ENCODE measurements at places on chromosomes 16 and 17.

DNA sequence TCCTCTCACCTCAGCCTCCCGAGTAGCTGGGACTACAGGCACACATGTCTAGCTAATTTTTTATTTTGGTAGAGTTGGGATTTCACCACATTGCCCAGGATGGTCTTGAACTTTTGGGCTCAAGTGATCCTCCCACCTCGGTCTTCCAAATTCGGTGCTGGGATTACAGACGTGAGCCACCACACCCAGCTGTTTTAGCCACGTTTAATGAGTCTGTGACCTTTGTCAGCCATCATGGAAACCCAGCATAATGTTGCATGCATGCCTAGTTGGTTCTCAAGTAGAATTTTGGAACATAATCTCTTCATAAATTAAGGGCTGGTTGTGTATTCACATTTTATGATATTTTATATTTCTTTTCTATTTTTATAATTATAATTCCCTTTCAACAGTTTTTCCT is 42.0 kb downstream of the GOSR1 start:
- DNase-seq: no peak

DNA sequence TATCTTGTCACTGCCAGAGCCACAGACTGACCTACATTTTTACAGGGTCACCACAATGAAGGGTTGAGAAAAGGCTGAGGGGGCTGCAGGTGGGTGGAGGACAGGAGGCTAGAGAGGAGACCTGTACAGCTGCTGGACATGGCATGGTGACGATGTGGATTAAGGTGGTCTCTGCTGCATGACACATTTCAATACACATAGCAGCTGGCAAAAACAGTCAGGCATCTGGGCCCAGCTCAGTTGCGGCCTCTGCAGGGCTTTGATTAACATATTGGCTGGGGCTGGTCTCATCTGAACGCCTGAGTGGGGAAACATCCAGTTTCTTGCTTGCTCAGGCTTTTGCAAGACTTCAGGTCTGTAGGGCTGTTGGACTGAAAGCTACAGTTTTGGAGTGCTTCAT is 265.4 kb upstream of the FOXF1 start:
- no peak for DNase-seq

GRCh38 chr17:37820995-37821713 is 76.3 kb upstream of the HNF1B start:
- no peak for DNase-seq

GRCh38 chr16:85202631-85203461 is 90.6 kb upstream of the CIBAR2 start:
- DNase-seq: no peak

DNA sequence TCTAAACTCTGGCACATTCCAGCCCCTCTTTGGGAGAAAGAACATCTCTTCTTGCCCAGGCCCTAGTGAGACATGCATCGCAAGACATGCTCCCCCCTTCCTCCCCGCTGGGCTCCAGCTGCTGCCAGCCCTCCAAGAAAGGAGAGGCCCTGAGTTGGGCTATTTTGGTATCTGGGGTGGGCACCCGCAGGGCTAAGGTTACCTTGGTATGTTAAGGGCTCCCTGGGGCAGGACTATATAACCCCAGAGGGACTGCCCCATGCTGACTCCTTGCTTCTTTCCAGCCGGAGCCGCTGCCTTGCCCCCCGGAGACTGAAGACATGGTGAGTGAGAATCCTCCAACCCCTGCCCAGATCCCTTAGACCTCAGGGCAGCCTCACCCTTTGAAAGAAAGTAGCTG is at the start of gene MYL11:
MYL11 (plus strand) TSS at position 265 of the 400 bp plus-strand sequence; CDS start at position 321, 56 bp downstream.
- DNase-seq: no peak

GRCh38 chr17:10614536-10615155 is 42.5 kb downstream of the MYH3 start:
- DNase-seq: no peak

GRCh38 chr16:87074641-87075318 is 242.4 kb downstream of the C16orf95 start:
- DNase-seq: no peak

DNA sequence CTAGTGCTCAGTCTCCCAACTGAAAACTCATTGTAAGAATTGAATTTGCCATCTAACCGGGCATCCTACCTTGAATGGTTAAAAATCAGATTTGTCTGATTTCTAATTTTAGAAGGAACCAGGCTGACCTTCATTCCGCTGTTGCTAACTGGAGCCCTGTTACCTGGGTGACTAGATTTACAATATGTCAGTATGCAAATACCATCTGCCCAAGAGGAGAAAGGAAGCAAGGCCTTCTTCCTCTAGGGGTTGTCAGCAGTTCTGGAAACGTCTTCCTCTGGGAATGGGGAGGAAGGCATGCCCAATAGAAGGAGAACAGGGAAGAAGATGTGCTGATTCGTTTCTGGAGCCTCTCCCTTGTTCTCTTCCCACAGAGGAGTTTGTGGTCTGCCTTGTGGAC is 137.9 kb downstream of the PITPNC1 start:
- no peak for DNase-seq

DNA sequence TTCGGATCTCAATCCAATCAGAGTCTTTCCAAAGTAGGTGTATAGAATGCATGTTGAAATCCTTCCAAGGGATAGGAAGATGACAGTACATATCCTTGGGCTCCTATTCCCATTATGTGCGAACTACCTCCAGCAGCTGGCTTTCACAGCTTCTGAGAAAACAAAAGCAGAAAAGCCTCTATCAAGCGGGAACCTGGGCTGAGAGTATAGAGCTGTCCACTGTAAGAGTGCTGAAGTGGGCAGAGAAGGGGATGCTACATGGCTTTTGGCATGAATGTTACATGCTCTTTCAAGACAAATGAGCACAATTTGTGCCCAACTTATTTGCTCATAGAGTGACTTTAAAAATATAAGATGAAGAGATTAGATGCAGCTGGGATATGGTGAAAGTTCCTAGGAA is 993.5 kb downstream of the CDH8 start:
- DNase-seq: no peak

- DNase-seq: no peak
These were observed 30.4 kb downstream of the CCDC182 start for GRCh38 chr17:57714665-57715180.

GRCh38 chr17:38916771-38917170 is 8.6 kb upstream of the LASP1NB start:
- no peak for DNase-seq

DNA sequence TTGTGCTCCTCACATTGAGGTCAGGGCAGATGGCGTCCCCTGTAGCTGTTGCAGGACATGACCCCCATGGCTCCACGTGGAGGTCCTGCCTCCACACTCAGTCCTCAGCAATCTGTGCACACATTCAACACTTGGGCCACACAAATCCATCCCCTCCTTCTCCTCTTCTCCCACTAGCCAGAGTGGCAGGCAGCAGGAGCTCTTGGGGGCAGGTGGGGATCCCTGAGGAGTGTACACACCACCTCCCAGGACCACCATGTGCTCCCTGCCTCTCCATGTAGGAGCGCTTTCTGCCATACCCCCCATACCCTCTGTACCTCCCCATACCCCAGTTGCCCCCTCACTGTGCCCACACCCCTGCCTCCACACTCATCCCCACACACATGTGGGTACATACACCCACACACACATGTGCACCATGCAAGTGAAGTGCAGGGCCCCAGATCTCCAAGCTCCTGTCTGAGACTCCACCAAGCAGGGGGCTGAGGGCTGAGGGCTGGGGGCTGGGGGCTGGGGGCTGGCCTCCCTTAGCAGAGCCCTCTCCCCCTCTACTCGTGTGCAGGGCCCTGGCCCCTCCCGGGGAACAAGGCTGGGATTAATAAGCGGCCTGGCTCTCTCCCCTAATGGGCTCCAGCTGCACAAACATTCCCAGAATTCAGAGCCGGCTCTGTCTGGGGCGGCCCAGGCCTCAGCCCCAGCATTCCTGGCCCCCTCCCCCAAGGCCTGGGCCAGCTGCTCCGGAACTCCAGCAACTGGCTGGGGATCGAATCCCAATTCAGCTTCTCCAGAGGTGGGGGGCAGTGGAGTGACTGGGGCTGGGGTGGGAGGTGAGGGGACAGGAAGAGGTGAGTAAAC is 48.2 kb upstream of the MEIOC start:
- DNase-seq: no peak

GRCh38 chr17:58318627-58319172 is 9.9 kb downstream of the TSPOAP1 start:
- DNase-seq: no peak

DNA sequence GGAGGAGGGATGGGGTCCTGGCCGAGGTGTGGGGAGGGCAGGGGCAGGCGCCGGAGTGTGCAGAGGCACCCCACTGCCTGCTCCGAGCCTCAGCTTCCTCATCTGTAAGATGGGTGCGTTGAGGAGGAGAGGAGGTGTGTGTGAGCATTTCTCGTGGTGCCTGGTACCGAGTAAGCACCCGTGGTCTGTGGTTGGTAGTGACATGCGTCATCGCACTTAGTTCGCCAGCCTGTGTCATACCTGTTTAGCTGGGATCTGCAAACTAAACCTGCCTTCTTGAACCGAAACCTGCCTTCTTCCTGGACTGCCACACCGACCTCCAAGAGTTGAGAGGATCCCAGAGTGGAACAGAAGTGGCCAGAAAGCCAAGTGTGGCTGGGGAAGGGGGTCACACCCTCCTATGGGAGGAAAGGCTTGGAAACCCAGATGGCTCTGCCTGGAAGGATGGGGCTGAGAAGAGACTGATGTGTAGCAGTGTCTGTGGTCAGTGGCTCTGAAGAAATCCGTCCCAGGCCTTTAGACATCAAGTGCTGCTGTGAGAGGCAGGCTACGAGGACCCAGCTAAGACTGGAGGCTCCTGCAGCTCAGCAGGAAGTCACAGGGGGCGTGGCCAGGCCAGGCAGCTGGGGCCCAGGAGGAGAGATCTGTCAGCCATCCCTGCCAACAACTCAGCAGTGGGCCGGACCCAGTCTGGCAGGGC is 162.6 kb upstream of the PLCG2 start:
- DNase-seq: peak; percentile 30

DNA sequence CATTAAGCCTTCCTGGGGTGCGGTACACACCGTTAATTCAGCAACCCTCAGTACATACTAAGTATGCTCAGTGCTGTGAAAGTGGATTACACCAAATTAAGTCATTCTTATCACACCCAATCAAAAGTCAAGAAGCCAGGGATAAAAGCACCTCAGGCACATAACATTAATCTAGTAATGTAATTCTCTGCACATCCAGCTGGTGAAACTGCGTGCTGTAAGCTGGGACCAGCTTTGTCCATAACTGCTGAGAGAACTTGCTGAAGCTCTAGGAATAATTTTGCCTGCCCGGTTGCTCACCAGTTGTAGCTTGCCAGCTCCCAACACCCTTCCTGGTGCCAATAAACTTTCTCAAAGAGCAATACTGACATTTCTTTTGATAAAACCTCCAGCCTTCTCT is 44.9 kb downstream of the SLC47A1 start:
- no peak for DNase-seq

DNA sequence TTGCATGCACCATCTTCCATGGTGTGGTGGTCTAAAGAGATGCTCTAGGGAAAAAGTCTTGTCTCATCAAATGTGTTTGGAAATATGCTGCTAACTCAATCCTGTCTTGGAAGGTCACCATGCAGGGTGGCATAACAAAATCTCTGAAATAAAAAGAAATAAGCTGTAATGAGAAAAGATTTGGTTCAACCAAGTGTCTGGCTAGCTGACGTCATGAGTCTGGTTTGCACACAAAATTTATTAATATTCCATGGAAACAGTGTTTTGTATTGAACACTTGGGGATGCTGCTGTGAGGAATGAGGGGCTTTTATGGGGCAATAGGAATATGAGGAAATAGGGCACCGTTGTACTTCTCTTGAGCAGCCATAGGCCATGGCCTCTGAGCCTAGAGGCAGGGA is 575.7 kb upstream of the CDH5 start:
- no peak for DNase-seq

DNA sequence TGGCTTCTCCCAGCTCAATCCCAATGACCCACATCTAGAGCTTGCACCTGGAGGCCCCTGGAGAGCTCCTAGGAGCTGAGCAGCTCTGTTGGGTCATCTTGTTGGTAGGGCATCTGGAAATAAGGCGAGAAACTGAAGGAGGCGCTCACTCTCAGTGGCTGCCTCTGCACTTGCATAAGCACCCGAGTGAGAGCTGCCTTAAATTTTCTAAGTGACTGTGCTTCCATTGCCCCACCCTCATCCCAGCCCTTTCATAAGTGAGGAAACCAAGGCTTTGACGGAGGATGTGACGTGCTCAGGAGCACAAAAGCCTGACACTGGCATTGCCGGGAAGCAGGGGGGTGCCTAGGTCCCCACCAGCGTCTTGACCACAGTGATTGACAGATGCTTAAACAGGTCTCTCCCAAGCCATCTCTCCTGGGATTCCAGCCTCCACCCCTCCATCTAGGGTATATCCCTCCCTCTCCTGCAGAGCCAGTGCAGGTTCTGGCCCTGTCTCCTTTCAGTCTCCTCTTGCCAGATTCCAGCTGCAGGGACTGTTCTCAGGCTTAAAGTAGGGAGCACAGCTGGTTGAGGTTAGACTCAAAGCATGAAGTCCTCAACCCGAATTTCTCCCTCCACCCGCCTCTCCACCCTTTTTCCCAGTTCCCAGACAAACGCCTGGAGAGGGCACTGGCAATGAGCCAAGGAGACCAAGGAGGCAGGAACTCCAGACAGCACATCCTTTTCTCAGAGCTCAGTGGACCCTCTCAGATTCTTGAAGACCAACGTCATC is 113.7 kb downstream of the IRX5 start:
- no peak for DNase-seq

- DNase-seq: no peak
These were observed 117.6 kb downstream of the C16orf78 start for GRCh38 chr16:49491106-49491670.

DNA sequence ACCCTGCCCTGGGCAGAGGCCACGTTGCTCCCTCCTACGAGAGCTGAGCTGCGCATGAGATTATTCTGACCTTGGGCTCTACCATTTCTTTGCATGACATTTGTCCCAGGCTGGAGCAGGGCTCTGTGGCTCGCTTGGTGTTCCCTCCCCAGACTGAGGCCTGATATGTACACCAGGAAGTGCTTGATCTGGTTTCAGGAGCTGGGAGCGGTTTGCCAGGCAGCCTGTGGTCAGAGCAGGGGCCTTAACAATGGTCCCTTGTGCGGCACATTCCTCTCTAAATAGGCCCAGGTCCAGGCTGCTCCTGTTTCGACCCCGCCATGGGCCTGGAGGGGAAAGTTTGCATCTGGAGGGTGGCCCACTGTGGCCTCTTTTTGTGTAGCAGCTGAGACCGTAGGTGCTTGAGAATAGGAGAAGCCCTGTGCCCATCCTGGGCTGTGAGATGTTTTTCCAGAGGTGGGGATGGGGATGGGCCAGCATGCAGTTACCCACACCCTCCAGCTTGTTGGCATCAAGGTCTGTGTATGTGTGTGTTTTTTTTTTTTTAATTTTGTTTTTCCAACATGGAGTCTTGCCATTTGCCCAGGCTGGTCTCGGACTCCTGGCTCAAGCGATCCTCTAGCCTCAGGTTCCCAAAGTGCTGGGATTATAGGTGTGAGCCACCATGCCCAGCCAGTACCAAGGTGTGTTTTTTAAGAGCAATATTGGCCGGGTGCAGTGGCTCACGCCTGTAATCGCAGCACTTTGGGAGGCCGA is 253.9 kb downstream of the SEC14L1 start:
- DNase-seq: no peak

All from naive B cell (primary cell).